Stimulated activated CD8-positive, alpha-beta memory T cell treated with anti-CD3 and anti-CD28 coated beads, Interleukin-7, amount 100 ng/mL, for 1 hour (primary cell): ENCODE measurements at places on chromosomes 2 and 18.

GRCh38 chr18:63253428-63254372 is 65.9 kb downstream of the BCL2 start:
- DNase-seq = no peak

DNA sequence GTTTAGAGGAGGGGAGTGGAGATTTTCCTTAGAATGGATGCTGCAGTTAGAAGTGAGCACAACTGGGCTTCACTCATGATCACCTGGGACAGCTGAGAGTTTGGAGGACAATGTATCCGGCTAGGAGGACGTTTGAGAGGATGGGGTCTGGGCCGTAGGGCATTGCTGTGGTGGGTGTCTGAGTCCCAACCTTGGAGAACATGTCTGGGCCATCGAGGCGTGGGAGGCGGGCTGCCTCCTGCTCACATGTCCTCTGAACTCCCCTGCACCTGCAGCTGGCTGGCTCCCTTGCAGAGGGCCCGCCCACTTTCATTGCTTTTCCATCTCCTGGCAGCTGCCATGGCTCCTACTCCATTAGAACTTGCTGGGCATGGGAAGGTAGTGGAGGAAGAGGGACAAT is 203.0 kb upstream of the PXDN start:
- DNase-seq = no peak

DNA sequence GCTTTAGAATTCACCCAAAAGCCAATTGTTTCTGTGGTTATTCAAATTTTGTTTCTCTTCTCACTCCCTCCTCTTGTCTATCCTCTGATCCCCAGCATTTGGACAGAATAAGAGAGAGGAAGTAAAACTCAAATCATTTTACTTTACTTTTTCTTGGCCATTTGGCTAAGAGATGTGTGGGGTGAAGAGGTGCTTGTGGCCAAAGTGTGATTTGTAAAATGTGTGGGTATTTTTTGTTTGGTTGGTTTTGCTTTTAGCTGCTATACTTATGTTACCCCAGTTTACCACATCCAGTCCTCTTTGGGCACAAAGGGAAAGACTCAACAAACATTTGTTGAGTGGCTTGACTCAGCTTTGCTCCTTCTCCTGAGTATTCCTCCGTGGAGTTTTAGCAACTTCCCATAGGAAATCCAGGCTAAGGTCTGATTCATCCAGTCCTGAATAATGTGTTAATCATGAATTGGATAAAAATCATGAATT is 109.1 kb upstream of the CYP1B1 start:
- DNase-seq = no peak

- no peak for DNase-seq
Measured at GRCh38 chr2:30216157-30216556, 15.2 kb upstream of the LBH start.

- no peak for DNase-seq
Measured at GRCh38 chr18:63189817-63190216, 129.8 kb downstream of the BCL2 start.

DNA sequence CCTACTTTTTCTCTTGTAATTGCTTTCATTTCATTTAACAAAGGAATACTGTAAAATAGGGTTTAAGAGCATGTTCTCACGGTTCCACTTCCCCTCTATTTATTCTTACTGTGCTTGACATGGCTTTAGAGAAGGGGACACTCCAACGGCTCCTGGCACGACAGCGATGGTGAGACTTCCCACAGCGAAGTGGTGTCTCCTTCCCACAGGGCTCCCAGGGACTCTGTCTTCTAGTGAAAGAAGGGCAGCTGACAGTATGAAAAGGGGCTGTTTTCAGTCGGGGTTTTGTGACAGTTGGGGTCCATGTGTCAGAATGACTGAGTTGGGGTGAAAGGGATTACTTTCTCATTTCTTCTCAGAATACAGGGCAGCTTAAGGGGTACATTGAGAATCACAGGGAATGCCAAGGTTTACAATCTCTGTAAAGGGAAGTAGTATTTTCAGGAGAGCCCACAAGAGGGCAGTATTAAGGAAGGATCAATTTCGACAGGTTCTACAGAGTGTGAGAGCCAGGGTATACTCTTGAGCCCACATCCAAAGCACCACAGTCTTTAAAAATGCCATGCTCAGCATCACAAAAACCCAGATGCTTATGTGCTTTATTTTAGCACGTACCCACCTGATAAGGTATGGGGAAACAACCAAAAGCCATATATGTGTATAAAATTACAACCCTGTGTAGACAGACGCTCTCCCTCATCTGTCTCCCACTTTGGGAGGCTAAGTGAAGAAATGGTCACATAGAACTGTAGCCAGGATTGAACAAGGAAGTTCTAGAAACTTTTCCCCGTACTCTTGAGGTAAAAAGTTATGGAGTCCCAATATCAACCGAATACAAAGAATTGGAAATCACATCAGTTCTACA is 31.3 kb upstream of the RAPGEF4 start:
- DNase-seq = no peak

- no peak for DNase-seq
Measured at GRCh38 chr2:126902152-126902835, 3.6 kb downstream of the TEX51 start.

DNA sequence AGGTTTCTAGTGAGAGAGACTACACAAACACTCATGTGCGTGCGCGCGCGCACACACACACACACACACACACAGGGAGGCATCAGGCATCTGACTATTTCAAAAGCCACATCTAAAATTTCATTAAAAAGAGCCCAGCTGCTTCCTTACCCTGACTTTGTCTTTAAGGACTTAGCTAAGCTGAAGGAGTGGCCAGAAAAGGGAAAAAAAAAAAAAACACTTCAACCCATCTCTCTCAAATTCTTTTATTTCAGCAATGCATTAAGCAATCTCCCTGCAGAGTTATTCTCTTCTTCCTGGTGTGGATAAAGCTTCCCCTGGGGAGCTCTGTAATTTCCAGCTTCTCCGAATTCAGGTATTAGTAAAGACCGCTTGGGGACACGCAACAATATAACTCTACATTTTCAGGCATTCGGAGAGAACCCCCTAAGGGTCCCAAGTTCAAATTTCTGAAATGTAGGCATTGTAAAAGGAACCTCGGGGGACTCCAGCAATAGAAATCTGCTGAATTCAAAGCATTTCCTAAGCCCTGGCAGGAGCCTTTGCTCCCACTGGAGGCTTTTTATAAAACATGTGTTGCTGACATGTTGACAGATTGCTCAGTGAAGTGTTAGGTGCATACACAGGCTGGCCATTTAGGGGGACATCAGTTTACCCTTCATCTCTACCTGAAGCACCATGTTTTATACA is 67.0 kb downstream of the ZNF521 start:
- no peak for DNase-seq

DNA sequence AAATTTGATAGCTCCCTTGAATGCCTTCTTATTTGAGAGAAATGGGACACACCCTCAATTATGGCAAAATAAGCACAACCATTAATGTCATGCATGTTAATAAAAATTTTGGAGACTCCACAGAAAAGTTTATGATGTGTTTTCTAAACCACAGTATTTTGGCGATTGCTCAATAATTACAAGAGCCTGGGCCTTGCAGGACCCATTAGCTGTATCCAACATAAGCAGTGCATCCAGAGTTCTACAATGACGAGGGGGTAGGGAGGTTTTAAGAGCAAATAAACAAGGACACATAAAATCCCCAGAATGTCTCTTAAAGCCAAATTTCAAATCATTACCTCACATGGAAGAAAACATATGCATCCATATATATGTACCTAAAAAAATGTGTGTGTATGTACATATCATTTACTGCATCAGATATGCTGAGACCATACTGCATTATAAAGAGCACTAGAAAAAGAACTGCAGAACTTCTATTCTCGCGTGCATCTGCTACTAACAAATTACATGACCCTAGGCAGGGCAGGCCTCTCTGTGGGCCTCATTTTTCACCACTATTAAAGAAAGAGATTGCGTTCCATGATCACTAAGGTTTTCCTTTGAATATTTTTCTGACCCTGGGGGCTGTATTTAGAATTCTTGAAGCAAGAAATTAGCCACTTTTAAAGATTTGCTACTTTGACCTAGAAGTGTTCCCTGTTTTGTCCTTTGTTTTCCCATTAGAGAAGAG is 38.0 kb downstream of the CMPK2 start:
- no peak for DNase-seq

DNA sequence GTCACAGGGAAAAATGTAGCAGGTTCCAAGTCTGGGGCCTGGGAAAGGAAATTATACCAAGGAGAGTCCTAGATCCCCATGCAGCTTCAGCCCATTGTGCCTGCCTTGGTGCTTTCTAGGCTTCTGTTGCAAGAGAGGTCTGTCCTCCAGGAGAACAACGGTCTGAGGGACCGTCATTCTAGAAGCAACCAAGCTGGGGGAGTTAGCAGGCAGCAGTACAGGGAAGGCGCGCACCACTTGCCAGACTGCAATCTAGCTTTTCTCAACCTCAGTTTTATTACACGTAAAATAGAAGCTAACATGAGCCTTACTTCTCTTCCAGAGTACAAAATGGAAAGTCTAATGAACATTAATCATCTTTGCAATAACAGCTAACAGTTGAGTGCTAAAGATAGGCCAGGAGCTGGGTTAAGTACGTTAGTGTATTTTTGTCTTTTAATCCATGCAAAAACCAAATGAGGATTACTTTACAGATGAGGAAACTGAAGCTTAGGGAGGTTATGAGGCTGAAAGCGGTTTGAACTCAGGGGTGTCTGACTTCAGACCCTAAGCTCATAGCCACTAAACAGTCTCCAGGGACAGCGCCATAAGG is 1.9 kb downstream of the TCF23 start:
- DNase-seq = no peak

GRCh38 chr2:439077-439476 is 151.2 kb upstream of the ALKAL2 start:
- DNase-seq = no peak

GRCh38 chr2:95317665-95318425 is 20.7 kb downstream of the KCNIP3 start:
- no peak for DNase-seq

- no peak for DNase-seq
Measured at GRCh38 chr2:120134263-120134662, 88.9 kb downstream of the TMEM185B start.

GRCh38 chr2:19178175-19178574 is 180.2 kb downstream of the OSR1 start:
- DNase-seq = no peak

- no peak for DNase-seq
Measured at GRCh38 chr18:44914028-44914427, 233.3 kb downstream of the SETBP1 start.

DNA sequence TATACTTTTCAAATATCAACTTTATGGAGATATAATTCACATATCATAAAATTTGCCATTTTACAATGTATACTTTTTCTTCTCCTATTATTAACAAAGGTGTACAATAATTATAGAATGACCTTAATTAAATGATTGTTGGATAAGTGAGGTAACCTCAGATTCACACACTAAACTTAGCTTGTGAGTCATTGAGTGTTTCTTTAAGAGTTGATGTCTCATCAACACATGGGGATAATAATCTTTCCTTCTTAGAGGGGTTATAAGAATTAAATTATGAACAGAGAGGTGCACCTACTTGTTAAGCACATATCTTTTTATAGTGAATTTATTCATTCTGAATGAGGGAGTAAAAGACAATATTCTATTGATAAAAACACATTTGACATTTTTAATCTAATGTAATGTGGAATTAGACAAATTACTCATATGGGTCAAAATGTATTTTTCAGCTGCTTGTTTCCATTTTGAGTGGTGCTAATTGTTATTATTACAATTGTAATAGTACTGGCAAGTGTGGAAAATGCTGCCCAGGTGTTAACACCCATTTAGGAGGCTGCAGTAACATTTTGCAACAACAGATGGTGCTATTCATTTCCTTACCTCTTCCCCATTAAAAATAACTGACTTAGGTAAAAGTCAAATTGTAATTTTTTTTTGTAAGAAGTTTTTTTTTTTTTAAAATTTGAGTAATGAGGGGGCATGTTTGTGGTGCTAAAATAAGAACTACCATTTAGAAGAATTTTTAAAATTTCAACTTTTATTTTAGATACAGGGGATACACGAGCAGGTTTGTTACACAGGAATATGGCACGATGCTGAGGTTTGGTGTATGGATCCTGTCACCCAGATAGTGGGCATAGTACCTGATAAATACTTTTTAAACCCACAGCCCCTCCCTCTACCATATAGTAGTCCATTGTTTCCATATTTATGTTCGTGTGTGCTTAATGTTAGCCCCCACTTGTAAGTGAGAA is 32.1 kb upstream of the DYNAP start:
- DNase-seq = no peak

GRCh38 chr2:238513346-238513745 is 86.6 kb downstream of the ASB1 start:
- no peak for DNase-seq

GRCh38 chr18:58499527-58500221 is 129.2 kb downstream of the ALPK2 start:
- no peak for DNase-seq

GRCh38 chr2:115413791-115414190 is 971.4 kb downstream of the DPP10 start:
- DNase-seq = no peak

- no peak for DNase-seq
Measured at GRCh38 chr2:57987835-57988573, 58.6 kb upstream of the VRK2 start.

DNA sequence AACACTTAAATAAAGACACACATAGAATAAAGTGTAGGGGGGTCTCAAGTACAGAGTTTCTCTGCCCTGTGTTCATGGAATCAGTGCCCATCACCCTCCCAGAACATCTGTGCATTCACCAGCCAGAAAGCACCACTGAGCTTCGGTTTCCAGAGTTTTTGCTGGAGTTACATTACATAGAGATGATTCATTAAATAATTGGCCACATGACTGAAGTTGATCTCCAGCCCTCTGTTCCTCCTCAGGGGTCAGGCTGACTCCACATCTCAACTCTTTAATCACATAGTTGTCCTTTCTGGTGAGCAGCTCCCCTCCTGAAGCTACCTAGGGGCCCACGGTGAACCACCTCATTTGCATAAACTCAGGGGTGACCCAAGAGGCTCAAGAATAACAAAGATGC is 129.8 kb downstream of the METTL4 start:
- DNase-seq = no peak

GRCh38 chr2:99607454-99607853 is 117.6 kb upstream of the REV1 start:
- DNase-seq = no peak

DNA sequence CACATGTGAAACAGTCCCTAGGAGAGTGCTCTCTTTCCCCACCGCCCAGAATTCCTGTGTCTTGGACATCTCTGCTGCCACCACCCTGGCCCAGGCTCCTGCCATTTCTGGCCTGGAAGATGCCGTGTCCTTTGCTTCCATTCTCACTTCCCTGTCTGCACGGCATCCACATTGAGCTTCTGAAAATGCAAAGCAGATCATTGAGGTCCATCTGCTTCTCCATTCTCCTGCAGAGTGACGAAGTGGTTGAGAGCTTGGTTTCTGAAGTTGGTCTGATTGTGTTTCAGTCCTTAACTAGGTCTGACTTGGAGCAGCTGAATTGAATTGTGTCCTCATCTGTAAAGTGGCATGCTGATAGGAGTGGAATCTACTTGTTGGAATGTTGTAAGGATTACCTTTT is 98.7 kb upstream of the MGAT5 start:
- no peak for DNase-seq

GRCh38 chr2:153004627-153005026 is 286.2 kb downstream of the ARL6IP6 start:
- no peak for DNase-seq
